HEK293T (cell line): ENCODE measurements at places on chromosomes 13 and 19.
A peak's percentile ranks its signal among the peaks of the same experiment; 100 is the strongest.

- peak; percentile 65 for DNase-seq
Observed at GRCh38 chr19:1223018-1223855, 14.6 kb downstream of the CBARP start.

DNA sequence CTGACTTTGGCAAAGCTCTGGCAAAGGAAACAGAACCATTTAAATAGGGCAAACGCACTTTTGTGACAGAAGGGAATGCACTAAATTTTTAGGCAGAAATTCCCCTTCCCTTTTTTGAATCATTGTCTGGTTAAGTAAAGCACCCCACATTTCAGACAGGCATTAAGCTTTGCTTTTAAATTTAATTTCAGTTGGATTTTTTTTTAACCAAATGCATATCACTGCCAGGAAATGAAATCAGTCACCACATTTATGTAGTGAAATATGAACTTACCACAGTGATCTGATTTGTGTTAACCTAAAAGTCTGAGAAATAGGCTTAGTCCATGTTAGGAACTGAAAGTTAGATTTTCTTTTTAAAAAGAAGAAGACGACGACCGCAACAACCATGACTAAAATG lies 10.8 kb downstream of the GPR183 start:
- no peak for DNase-seq

GRCh38 chr13:44904967-44905366 lies 84.3 kb downstream of the NUFIP1 start:
- DNase-seq = no peak

DNA sequence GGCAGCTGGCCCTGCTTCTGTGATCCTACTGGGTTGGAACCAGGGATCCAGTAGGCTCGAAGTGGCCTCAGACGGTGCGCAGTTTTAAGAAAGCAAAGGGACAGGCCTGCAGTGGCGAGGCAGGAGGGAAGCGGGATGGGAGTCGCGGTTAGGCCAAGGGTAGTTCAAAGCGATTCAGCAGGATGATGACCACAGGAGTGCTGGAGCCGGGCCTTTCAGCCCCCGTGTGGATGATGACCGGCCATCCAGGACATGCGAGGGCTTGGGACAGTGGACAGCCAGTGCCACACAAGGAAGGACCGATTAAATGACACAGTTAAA lies 854 bp downstream of the RNASEH2B start:
- DNase-seq = peak; percentile 27

DNA sequence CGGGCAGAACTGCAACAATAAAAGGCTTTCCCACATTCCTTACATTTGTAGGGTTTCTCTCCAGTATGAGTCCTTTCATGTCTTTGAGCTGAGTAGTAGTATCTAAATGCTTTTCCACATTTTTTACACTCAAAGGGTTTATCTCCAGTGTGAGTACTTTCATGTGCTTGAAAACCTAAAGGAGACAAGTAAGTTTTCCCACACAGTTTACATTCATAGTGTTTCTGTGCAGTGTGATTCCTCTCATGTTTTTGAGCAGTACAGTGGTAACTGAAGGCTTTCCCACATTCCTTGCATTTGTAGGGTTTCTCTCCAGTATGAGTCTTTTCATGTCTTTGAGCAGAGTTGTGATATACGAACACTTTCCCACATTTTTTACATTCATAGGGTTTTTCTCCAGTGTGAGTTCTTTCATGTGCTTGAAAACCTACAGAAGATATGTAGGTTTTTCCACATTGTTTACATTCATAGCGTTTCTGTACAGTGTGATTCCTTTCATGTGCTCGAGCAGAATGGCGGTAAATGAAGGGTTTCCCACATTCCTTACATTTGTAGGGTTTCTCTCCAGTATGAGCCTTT lies 47.0 kb downstream of the ZNF44 start:
- no peak for DNase-seq

- DNase-seq = no peak
Observed at GRCh38 chr19:46830864-46831263, 19.8 kb downstream of the AP2S1 start.

DNA sequence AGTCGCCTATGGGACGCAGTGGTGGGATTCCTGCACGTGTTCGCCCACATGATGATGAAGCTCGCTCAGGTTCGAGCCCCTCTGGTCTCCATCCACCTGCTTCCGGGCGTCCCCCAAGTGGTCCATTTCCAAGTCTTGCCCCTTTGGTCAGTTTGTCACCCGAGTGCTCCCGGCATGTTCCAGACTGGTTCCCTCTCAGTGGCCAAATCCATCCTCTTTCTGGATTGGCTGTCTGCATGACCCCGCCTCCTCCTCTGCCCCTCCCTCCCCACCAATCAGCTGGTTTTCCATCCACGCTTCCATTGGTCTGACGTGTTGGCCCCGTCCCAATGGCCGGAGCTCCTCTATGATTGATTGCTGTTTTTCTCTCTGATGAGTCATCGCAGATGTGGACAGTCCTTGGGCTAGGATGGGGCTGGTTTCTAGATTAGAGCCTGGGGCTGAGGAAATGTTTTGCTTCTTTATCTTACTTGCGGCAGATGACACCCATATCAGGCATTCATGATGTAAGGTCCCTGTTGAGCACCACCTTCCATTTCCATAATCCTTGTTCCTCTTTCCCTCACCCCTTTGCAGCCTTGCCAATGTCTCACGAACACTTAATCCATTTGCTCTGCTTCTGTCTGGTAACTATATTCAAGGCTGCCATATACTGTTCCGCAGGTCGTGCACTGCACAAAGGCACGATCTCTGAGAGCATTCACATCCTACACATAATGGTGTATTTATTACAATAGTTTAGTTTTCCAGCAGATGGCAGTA lies 73.8 kb downstream of the MAP4K1 start:
- peak; percentile 94 for DNase-seq

- DNase-seq = no peak
Observed at GRCh38 chr19:18179957-18180356, 6.3 kb downstream of the IFI30 start.

DNA sequence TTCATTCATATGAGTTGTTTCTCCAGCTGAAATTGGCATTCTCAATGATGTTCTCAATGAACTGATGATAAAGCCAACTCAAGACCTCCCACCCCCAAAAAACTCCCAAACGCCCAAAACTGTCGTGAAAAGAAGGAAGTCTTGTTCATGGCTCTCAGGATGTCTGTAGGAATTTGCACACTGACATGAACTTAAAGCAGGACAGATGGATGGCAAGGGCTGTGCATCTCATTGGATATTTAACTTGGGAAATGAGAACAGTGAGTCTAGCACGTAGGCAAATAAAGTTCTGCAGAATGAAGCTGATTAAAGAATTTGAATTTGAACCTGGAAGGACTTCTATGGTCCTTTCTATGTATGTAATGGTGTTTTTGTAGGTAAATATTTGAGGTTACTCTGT lies 305.7 kb downstream of the SHISA2 start:
- DNase-seq = no peak
